ENCODE measurements at places on chromosomes 12 and 14.

DNA sequence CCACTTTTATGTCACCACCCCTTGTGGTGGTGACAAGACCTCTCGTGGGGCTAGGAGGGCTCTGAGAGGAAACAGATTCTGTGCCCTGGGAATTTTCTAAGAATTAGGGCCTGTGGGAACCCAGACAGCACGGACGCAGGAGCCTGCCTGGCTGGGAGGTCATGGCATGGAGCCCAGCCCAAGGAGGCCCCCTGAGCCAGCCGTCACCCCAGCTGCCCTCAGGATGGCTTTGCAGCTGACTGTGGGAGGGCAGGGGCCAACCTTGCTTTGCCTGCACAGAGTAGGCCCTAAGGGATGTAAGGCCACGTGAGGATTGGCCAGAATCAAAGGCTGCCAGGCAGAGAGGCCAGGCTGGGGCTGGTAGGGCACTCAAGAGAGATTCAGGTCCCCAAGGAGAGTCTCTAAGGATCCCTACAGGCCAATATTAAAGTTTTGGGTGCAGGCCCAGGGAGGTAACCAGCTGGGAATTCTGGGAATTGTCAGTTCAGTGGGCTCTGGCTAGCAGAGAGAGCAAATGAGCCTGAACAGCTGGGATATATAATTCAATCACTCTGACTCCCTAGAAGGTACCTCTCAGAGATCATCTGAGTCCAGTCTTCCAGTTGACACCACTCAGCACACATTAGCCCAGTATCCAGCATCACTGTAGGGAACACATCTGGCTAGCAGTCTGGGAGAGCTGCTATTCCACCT is 6.4 kb downstream of the LTBP2 start:
- DNase-seq, result no peak

DNA sequence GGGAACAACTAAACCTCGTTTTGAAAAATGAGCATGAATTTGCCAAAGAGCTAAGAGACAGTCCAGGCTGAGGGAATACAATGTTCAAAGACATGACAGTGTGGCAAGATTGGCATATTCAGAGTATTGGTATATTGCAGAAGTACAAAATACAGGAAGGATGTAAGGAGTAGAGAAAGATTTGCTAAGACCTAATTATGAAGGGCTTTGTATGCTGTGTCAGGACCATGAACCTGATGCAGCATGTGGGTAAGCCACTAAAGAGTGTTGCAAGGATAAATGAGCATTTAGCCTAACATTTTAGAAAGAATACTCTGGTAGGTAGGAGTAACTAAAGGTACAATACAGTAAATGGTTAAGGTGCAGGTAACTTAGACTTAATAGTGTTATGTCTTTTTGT is 65.1 kb downstream of the KTN1 start:
- DNase-seq, result no peak

- DNase-seq, result no peak
Measured at GRCh38 chr14:70097576-70098249, 91.0 kb downstream of the SLC8A3 start.

GRCh38 chr14:52089218-52089617 is 20.4 kb upstream of the NID2 start:
- DNase-seq, result no peak

- DNase-seq, result no peak
Measured at GRCh38 chr14:55341781-55342180, 69.8 kb downstream of the ATG14 start.

GRCh38 chr14:78595797-78596196 is 425.6 kb downstream of the NRXN3 start:
- no peak for DNase-seq

DNA sequence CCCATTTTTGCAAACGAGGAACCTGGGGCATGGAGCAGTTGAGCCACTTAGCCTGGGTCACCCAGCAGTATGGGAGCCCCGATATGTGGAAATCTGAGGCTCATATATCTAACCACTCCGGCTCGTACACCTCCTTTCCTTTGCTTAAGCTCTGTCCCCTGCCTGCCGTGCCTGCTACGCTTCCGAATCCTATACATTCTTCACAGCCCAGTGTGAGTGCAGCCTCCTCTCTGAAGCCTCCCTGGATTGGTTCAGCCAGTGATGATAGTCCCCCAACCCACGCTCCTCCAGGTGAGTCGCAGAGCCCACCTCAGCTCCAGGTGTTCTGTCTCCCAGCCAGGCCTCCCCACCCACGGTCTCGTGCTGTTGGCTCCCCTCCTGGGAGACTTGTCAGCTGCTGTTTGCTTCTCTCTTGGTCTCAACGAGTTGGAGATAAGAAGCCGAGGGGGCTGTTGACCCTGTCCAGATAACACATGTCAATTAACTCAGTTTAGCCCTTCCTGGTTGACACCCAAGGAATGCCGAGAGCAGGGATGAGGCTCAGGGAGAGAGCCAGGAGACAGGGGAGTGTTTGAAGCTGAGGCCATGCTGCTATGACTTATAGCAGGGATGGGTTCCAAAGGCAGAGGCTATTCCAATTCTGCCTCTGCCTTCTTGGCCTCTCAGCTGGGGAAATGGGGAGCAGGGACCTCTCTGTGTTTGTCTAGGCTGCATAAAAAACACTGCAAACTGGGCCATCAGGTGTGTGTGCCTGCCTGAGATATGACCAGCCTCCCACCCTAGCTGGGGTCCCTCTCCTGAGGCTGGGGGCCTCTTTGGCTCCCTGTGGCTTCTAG is 19.0 kb downstream of the SDSL start:
- DNase-seq, result no peak

- no peak for DNase-seq
Measured at GRCh38 chr12:88985011-88985410, 367.3 kb downstream of the DUSP6 start.

GRCh38 chr12:94245631-94246383 is 97.4 kb downstream of the PLXNC1 start:
- DNase-seq, result no peak

DNA sequence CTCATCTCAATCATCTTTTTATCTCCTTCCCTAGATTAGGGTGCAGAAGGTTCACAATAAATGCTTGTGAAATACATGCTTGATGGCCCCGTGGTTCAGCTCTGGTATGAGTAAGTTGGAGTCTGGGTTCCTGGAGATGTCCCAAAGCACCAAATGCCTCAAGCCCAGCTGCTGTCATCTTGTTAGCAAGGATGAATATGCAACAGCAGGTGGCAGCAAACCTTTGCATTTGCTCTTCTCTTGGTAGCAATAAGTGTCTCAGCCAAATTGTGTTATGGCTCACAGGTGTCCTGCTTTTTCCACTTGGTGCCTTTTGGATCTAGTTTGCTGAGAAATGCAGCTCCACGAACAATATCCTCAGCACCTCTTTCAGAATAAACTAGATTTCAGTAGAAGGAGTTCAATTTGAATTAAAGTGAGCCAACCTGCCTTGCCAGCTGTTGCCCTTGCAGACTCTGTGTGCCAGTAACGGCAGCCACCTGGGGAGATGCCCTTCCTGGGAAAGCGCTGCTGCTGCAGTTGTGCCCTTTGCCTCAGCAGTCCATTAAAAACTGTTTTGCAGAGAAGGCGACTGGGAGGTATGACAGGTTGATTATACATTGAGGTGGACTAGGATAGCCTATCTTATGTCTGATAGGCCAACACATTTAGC is 417.3 kb downstream of the SNAPC1 start:
- peak; percentile 23 for DNase-seq

DNA sequence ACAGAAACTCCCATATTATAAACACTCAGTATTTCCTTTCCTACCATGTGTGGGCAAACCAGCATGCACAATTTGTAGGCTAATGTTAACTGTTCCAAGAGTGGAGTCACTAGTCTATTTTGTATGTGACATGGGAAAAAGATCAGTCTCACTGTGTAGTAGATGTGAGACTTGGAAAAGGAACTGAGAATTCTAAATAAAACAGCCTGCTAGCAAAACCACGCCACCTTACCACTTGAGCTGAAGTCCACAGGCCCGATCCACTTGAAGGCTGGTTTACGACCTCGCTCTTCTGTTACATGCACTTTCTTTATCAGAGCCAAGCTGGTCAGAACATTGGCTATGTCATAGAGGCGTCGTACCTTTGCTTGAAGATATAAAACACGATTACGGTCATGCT is 22.5 kb downstream of the E2F7 start:
- no peak for DNase-seq

GRCh38 chr14:62743560-62743959 is 301.7 kb downstream of the KCNH5 start:
- no peak for DNase-seq

- no peak for DNase-seq
Measured at GRCh38 chr14:77046721-77047120, 18.2 kb upstream of the IRF2BPL start.

DNA sequence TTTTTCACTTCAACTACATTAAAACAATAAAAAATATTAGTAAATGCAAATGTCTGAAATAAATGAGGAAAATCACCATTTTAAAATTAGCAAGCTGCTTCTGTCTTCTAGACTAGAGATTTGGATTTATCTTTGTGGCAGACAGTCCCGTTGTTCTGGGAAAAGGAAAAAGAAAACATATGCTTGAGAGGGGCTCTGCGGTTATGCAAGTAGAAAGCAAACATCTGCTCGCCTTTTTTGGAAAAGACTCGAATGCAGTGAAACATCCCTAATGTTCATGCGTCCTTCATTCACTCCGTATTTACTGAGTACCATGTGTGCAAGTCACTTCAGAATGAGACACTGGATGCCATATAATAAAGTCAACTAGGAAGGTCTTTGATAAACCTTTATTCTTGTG is 44.9 kb downstream of the IFNG start:
- DNase-seq, result no peak

GRCh38 chr14:78022059-78022458 is 148.1 kb upstream of the NRXN3 start:
- DNase-seq, result peak; percentile 23

- no peak for DNase-seq
Measured at GRCh38 chr14:55026441-55026792, 482 bp downstream of the WDHD1 start.

- no peak for DNase-seq
Measured at GRCh38 chr14:20606190-20606901, 15.2 kb upstream of the RNASE12 start.
